ENCODE measurements at places on chromosomes 1 and 21. TPM values are rescaled to one million over a fixed set of nuclear protein-coding genes. Genes with fewer than 3 reads are reported as not detected.

GRCh38 chr1:220552672-220553260 lies 24.8 kb downstream of the MARK1 start:
- no peak for DNase-seq

- peak; percentile 4 for DNase-seq
Observed at GRCh38 chr1:157580179-157580827, 17.6 kb downstream of the FCRL4 start.

- no peak for DNase-seq
Observed at GRCh38 chr1:161091796-161092507, 2.6 kb upstream of the NECTIN4 start.

DNA sequence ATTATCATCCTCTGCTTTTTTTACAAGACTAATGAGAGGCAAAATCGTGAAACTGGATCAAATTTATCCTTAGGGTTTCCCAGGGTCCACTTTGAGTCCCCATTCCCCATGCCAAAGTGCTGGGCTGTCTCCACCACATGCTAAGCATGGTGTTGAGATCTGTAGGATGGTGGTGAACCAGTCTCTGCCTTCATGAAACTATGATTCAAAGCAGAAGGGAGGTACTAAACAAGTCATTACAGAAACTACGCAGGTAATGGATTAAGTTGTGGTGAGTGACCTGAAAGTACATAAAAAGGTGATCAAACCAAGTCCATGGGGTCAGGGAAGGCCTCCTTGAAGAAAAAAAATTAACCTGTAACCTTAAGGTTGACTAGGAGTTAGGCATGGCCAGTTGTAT lies 265.2 kb downstream of the ATG4C start:
- no peak for DNase-seq

DNA sequence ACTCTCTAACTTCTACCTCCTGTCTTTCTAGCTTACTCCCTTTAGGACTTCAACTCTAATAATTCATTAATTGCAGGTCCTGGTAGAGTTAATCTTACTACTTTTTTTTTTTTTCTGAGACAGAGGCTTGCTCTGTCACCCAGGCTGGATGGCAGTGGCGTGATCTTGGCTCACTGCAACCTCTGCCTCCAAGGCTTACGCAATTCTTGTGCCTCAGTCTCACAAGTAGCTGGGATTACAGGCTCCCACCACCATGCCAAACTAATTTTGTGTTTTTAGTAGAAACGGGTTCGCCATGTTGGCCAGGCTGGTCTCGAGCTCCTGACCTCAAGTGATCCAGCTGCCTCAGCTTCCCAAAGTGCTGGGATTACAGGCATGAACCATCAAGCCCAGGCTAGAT lies 15.7 kb downstream of the BTBD8 start:
- no peak for DNase-seq

DNA sequence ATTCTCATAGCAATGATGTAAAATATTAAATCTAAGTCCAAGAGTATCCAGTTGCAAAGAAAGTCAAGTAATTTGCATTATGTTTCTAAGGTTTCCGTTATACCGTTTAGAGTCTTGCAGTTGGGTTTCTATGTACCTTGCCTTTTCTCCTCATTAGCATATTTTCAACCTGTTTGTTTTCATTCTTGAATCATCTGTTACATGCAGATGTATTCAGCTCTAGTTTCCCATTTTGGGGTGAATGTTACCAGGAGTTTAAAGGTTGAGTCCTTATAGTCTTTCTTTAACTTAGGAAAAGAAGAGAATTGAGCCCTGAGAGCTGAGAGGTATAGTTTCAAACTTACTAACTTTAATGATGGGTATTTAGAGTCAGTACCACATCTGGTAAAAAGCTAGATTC lies 139.9 kb downstream of the NFIA start:
- DNase-seq: no peak

DNA sequence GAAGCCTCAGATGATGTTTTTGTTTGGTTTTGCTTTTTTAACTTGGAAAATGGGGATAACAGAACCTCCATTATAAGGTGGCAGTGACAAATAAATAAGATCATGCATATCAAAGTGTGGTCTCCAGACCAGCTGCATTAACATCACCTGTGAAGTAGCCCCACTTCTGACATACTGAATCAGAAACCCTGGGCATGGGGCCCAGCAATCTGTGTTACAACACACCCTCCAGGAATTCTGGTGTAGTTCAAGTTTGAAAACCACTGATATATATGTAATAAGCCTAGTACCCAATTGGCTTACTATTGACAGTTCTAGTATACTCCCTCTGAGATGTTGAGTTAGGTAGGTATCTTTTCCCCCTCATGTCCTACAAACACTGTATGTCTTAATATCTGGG lies 24.1 kb upstream of the RNF19B start:
- no peak for DNase-seq

Gene PDPN
- not detected for total RNA-seq

Gene KLHL20
- 34.1 TPM for total RNA-seq

DNA sequence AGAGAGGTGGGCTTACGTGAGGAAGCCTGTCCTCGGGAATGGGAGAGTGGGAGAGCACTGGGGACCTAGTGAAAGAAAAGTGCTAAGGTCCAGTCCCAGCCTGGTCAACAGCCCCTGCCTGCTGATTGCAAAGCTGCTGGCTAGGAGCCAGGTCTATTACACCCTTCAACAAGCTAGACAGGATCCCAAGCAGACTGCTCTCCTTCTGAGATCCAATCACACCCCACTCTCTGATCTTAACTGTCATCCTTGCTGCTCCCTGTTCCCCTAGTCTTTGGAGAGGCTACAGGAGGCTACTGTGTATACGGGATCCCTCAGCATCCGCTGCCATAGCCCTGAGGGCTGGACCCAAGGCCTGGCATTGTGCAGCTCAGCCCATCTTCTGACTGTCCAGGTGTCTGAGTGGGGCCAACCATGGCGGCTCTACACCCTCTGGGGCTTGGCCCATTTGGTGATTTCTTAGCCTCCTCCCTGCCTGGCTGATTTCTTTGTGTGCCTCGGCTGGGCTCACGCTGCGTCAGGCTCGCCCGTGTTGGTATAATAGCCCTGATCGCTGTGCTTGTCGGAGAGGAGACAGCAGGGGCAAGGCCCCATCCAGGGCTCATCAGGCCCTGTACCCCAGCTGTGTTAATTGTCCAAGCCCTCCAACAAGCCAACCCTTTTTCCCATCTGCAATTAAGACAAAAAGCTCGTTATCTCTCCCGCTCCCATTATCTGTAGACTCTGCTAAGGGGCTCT lies 43.9 kb downstream of the NAV1 start:
- DNase-seq: no peak

DNA sequence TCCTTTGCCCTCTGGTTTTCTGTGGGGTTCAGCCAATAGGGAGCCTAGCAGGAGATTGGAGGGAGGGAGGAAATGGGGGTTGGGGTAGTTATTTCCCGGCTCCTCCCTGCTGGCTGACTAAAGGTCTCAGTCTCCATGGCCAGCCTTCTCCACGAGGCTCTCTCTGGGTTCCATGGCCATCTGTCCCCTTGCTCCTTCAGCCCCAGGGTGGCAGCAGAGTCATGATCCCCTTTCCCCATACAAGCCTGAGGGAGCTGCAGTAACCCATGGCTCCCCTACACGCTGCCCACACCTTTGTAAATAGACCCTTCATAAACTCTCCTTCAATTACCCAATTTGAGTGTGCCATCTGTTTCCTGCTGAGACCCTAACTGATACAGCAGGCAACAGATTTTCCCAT lies 176.1 kb upstream of the CSF3R start:
- DNase-seq: no peak

DNA sequence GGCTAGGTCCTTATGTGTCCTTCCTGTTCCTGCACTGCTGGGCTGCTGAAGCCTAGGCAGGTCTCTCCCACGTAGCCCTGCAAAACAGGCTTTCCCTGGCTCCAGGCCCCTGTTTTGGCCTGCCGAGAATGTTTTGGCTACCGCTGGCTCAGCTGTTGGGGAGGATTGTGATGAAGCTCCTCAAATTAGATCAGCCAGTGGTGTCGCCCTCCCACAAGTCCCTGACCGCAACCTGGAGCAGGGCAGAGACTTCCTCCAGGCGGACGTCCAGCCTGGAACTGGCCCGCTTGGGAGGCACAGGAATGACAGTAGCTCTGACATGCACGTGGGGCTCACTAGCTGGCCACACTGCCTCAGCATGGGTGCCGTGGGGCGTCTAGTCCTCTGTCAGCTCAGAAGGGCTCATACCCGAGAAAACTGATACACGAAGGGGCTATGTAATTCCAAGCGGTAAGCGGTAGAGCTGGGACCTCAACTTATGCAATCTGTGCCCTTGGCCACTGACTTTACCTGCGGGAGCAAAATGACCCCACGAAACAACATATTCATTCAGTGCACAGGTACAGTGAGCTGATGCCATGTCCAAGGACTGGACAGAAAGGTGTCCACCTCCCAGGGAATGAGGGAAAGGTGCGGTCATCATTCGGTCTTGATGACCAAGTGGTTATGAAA lies 26.6 kb downstream of the DHRS3 start:
- no peak for DNase-seq

Gene KIF14
- 7.3 TPM for total RNA-seq

DNA sequence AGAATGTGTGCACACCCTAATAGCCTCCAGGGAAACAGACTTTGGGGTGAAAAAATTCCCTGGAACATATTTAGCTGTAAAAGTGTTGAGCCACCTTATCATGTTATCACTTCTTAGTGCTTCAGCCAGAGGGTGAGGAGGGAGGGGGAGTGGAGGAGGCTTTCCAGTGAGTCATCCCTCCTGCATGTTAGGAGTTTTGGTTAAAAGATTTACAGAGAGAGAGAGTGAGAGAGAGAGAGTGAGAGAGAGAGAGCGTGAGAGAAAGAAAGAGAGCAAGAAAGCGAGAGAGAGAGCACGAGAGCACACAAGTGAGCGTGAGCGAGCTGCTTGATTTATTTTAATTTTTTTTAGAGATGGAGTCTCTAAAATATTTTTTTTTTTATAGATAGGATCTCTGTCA lies 13.5 kb upstream of the CACNA1E start:
- no peak for DNase-seq

- DNase-seq: no peak
Observed at GRCh38 chr1:64550946-64551605, 81.1 kb downstream of the CACHD1 start.

DNA sequence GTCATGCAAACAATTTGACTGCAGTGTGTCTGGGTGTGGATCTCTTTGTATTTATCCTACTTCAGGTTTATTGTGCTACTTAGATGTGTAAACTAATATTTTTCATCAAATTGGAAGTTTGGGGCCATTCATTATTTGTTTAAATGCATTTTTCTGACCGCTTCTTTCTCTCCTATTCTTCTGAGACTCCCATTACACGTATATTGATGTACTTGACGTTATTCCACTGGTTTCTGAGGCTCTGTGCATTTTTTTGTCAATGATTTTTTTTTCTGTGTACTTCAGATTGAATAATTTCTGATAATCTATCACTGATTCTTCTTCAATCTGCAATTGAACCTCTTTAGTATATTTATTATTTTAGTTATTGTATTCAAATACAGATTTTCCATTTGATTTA lies 276.8 kb downstream of the RYR2 start:
- DNase-seq: no peak

GRCh38 chr1:234608911-234609690 lies 877 bp downstream of the IRF2BP2 start:
- no peak for DNase-seq

GRCh38 chr1:204267191-204267601 lies 53.4 kb upstream of the GOLT1A start:
- no peak for DNase-seq

GRCh38 chr1:59058665-59059439 lies 238.0 kb upstream of the FGGY start:
- DNase-seq: no peak

GRCh38 chr1:206963119-206963712 lies 7.0 kb downstream of the FCAMR start:
- no peak for DNase-seq

- peak; percentile 41 for DNase-seq
Observed at GRCh38 chr1:47333922-47334764, 553 bp downstream of the CMPK1 start.

Gene MMP23B
- 0.33 TPM for total RNA-seq

DNA sequence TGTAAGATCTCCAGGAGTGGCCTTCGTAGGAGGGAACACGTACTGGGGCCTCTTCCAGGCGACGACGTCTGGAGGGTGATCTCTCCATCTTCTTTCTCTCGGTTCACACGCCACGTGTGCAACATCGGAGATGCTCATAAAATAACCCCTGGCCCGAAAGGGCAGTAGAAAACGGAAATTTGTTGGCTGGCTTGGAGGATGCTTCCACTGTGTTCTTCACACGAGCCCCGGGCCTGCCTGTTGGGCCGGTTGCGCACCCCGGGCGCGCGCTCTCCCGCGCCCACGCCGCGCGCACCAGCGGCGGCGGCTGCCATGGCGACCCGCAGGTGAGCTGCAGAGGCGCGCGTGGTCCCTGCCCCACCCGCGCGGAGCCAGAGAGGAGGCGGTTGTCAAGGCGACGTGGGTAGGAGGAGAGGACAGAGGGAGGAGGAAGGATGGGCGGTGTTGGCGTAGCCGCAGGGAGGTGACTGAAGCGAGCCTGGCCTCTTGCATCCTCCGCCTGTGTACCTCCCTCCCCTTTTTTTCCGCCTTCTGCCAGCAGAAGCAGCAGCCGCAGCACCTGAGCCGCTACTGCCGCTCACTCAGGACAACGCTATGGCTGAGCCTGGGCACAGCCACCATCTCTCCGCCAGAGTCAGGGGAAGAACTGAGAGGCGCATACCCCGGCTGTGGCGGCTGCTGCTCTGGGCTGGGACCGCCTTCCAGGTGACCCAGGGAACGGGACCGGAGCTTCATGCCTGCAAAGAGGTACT lies at the start of gene ELAPOR1:
ELAPOR1 (plus strand) TSS at position 526 of the 752 bp plus-strand sequence; CDS start at position 595, 69 bp downstream.
- DNase-seq: no peak

Gene GPR25
- not detected for total RNA-seq

Gene LAMC2
- total RNA-seq: 13.0 TPM

Gene GBP6
- total RNA-seq: not detected

DNA sequence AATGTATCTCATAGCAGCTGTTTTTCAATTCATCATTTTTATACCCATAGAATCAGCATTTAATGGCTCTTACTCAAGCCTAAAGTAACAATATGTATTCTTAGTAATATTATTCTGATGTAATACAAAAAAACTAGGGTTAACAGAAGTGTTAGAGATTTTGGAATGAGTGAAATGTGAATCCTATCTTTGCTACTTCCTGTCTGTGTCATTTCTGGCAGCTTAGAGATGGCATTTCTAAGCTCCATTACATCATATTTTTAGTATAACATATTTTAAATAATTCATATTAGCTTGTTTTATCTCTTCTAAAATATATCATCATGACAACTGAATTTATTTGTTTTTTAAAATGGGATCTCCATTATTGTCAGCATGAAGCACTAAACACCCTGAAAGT lies 90.2 kb downstream of the LRRC7 start:
- DNase-seq: no peak

Gene FCGR2B
- not detected for total RNA-seq

DNA sequence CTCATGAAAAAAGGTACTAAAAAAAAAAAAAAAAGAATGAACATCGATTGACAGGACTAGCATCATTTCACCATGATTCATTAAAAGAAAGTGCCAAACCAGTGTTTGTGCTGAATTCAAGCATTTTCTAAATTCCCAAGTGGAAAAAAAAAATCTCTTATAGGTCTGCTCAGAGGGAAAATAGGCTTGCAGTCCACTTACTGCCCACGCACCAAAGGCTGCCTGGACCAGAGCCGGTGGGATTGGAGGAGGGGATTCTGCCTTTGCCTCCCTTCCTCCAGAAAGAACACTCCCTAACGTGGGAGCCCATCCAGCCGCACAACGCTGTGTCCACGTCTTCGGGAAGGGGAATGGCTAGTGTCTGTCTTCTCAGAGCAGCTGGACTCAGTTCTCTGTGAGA lies 5.5 kb upstream of the TRAPPC10 start:
- DNase-seq: no peak

Gene ATF3
- 2.6 TPM for total RNA-seq

Measured in pulmonary artery endothelial cell (primary cell).